Immature natural killer cell (primary cell): ENCODE measurements at places on chromosomes 3 and 15.

DNA sequence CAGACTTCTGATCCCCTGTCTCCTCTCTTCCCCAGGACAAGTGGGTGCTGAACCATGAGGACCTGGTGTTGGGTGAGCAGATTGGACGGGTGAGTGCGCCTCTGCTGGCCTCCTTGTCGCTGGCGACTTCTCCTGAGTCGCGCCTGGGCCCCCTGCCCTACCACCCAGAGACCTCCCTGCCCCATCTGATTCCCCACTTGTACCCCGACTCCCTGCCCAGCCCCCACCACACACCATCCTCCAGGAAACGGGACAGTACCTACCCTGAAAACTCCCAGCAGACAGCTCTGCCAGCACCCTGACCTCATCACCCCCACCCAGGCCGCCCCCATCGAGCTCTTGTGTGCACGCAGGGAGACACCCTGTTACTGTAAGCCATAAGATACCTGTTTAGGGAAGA, 7.7 kb downstream of the FES start:
- DNase-seq: no peak

DNA sequence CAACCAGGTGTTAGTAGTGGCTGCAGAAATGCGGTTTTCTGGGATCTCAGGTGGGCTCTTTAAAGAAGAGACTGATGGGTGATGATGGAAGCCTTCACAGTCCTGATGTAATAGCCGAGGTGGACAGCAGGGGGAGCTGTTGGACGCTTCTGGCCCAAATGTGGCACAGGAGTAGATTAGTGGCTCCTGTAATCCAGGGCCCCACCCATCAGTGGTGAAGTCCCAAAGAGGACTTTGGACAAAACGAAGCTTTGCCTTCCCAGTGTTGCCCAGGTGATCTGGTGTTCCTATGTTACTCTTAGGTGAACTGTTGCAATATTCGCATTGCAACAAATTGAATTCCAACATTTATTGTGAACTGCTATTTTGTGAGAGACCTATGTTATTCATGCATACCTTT, 31.8 kb upstream of the MYZAP start:
- peak; percentile 30 for DNase-seq

GRCh38 chr3:15557511-15557946, 36.0 kb upstream of the COLQ start:
- DNase-seq: peak; percentile 64

DNA sequence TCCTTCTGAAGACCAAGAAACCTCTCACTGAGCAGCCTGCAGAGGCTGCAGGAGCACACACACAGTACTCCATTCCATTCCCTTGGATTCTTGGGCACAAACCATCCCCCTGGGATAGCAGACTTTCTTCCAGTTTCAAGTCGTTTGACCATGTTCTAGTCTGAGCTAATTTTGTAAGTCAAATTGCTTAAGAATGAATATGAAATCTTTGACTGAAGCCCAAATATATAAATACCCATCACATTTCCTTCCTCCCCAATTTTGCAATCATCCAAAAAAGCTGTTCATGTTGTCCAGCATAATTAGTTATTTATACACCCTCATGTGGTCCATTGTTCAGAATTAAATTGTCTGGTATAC, 231.2 kb upstream of the TPRG1 start:
- no peak for DNase-seq

GRCh38 chr15:59355730-59356129, 16.9 kb downstream of the MYO1E start:
- DNase-seq: no peak

- no peak for DNase-seq
Observed at GRCh38 chr3:97689111-97689510, 75.4 kb upstream of the ARL6 start.

DNA sequence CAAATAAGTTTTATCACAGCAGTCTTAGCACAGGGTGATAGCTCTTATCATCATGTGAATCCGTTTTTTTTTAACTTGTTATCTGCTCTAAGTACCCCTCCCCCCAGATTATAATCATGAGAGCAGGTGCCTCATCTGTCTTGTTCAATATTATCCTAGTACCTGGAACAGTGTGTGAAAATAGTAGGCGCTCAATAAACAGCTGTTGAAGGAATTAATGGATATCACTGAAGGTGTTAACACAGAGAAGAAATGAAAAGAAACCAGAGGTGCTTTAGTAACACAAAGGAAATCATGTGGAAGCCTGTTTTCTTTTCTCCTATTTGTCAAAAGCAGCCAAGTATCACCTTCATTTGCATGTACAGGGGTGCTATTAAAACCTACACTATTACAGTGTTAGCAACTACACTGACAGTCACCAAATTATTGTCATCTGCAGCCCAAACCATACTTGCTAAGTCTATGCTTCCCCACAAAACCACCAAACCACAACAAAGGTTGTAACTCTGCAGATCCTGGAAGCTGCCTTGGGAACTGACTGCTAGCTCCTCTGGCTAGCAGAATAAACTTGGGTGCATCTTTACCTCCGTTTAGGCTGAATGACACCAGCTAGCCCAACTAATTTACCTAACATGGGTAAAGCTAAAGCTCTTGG, 2.9 kb downstream of the XPC start:
- peak; percentile 59 for DNase-seq

DNA sequence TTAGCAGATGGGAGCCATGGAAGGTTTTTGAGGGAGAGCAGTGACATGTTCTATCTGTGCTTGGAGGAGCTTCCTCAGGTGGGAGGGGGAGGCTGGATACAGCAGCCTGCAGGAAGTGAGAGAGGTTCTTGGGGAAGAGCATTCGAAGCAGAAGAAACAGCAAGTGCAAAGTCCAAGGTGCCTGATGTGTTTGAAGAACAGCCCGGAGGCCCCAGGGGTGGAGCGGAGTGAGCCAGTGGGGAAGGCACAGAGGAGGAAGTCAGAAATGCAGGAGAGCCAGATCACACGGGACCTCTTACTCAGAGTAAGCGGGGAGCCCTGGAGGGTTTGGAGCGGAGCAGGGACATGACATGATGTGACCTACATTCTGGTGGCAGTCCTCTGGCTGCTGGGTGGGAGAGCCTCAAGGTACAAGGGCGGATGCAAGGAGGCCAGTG, 10.8 kb downstream of the ITGA11 start:
- DNase-seq: no peak

GRCh38 chr15:100730655-100731266, 128.4 kb downstream of the ASB7 start:
- no peak for DNase-seq

GRCh38 chr3:46276497-46277099, 34.3 kb downstream of the CCR3 start:
- peak; percentile 70 for DNase-seq

GRCh38 chr3:169929830-169930519, 18.6 kb downstream of the SAMD7 start:
- no peak for DNase-seq

GRCh38 chr3:119161240-119161639, 12.2 kb upstream of the UPK1B start:
- no peak for DNase-seq
